ENCODE measurements at places on chromosomes 5 and 9. TPM values are rescaled to one million over a fixed set of nuclear protein-coding genes. Genes with fewer than 3 reads are reported as not detected.

LCN10 gene
- not detected for total RNA-seq

DMXL1 gene
- total RNA-seq, result 16.0 TPM

LCN12 gene
- total RNA-seq, result 0.55 TPM

TTC16 gene
- total RNA-seq, result not detected

GPR150 gene
- total RNA-seq, result not detected

DNA sequence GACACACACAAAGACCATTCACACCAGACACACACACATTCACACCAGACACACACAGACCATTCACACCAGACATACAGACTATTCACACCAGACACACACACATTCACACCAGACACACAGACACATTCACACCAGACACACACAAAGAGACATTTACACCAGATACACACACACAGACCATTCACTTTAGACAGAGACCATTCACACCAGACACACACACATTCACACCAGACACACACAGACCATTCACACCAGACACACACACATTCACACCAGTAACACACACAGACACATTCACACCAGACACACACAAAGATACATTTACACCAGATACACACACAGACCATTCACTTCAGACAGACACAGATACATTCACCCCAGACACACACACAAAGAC is 29.0 kb upstream of the FCN1 start:
- no peak for DNase-seq

GRCh38 chr9:128396970-128397613 is 23.6 kb upstream of the CERCAM start:
- no peak for DNase-seq

DNA sequence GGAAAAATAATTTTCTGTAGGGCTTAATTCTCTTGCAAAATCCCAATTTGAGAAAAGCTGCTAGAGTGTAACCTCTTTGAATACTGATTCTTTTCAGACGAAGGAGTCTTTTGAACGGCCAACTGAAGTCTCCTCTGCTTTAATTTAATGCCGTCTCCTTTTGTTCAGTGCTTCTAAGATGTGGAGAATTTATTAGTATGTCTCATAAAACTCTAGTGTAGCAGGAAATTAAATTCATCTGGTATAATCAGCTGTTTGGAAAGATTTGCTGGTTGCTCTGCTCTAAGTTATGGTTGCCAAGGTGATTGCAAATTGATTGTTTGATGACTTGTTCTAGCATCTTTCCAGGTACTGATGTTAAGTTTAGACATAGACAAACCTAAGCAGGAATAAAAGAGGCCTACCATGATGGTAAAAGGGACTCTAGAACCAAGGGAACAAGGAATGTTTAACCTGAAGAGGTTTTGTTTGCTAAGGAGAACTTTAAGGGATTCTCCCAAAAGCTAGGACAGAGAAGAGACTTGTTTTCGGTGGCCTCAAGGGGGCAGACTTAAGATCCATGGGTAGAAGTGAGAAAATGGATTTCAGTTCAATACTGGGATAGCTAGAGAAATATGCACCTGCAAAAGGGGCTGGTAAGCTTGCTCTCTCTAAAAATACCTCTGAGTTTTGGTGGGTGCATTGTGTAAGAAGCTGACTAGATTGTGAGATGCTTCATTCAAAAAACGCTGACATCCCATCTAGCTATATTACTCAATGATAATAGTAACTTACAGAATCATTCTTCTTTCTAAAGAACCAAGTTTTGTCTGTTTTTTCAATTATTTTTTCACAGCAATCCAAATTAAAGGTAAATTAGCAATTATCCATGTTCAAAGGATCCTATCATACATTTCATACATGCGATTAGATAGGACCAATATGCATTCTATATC is 5.7 kb upstream of the ADRB2 start:
- DNase-seq, result peak; percentile 84

- DNase-seq, result peak; percentile 58
Observed at GRCh38 chr9:114906922-114907571, 23.3 kb downstream of the TNFSF8 start.

GRCh38 chr5:1565737-1566734 is 42.3 kb upstream of the LPCAT1 start:
- no peak for DNase-seq

- DNase-seq, result no peak
Observed at GRCh38 chr5:169243651-169244422, 57.1 kb downstream of the SLIT3 start.

GRCh38 chr9:29701559-29701958 is 2128.3 kb upstream of the C9orf72 start:
- no peak for DNase-seq

DNA sequence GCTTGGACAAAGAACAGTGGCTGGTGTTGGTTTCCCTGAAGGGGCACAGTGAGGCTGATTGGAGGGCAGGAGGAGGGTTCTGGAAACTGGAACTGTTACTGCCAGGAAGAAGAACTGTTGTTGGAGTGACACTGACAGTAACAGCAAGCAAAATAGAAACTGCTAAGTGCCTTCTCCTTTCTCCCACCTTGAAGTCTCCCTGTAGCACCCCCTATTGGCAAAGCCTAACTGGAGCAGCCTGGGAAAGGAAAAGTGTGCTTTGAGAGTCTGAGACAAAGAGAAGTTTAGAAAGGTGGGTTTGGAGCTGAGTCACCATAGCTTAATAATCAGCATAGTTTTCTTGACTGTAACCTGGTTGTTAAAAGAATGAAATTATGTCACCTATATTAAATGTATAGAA is 2.5 kb upstream of the TMEM174 start:
- peak; percentile 36 for DNase-seq

DNA sequence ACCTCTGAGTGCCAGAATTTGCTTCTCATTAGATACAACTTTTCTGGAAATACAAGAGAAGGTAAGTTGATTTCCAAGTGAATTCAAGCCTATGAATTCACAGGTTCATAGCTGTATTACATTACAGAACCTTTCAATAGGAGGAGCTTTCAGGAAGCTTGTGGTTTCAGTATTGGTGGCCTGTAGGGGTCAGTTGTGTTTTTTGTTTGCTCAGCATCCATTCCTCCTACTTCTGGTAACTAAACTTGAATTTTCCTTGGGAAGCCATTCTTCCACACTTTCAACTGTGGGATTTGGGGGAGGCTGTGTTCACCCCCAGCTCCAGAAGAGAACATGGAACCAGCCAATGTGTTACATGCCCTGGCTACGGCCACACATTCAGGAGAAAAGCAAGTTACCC is 5.6 kb upstream of the CYSTM1 start:
- peak; percentile 42 for DNase-seq

GRCh38 chr5:176153741-176154140 is 84.5 kb upstream of the SIMC1 start:
- DNase-seq, result no peak

- no peak for DNase-seq
Observed at GRCh38 chr9:74498621-74499095, 1.5 kb downstream of the RORB start.

DNA sequence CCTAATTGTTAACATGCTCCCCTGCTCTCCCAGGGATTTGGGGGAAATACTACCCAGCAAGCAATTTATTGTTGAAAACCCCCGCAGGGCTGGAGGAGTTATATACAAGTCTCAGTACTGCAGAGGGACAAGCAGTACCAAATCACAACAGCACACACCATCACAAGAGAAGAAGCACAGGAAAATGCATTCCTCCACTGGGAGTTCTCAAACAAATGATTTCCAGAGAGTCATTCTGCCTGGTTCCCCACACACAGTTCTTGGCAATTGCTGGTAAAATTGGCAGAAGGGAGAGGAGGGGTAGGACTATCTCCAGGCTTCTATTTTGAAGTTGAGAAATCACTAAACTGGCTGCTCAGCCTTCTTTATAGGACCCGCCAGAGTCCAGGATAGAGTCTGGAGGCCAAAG is 16.8 kb downstream of the SIL1 start:
- DNase-seq, result no peak

DNA sequence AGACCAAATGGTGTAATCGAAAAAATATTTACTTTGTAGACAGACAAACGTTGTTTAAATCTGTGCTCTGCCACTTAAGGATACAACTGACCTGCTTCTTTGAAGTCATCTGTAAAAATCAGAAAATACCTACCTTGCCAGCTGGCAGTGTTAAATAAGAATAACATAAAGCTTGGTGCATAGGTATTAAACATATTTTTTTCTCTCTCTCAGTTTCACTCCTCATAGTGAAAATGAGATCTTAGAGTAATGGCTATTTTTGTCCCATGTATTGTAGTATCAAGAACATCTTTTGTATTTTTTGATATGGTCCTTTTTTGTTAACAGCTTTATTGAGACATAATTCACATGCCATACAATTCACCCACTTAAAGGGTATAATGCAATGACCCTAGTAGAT is 17.9 kb upstream of the RANBP17 start:
- DNase-seq, result no peak

GRCh38 chr9:122816163-122816867 is 12.1 kb downstream of the PDCL start:
- no peak for DNase-seq

DNA sequence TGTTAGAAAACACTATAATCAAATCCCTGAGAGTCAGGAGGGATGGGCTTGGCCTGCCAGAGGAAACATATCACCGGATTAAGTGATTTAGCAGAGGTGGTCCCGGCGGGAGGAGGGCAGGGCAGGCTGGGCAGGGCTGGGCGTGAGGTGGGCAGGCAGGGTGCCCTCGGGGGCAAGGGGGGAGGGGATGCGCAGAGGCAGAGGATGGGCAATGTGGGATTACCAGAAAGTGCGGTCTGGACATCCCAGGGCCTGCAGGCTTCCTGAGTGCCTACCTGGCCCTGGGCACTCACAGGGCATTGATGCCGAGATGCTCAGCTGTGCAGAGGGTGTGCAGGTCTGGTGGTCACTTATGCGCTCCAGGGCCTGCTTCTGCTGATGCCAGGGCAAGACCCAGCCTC is 115.2 kb downstream of the ADAMTS2 start:
- DNase-seq, result no peak

GRCh38 chr5:150801117-150801927 is 22.8 kb downstream of the SMIM3 start:
- peak; percentile 82 for DNase-seq

DNA sequence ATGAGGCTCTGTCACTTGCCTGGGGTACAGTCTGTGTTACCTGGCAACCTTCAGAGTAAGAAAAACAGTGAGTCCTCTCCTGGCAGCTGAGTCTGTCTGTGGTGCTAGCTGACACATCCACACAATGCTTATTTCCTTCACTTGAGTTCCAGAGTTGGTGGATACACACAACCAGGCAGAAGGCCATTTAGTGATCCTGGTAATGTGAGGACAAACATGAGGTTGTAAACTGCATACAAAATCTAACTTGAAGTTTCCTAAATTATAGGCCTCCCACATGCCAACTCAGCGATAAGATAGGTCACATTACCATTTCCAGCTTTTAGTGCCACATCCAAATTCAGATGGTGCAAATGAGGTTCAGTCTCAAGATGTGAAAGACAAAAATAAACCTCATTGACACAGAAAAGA is 125.5 kb downstream of the DCP2 start:
- DNase-seq, result no peak

DNA sequence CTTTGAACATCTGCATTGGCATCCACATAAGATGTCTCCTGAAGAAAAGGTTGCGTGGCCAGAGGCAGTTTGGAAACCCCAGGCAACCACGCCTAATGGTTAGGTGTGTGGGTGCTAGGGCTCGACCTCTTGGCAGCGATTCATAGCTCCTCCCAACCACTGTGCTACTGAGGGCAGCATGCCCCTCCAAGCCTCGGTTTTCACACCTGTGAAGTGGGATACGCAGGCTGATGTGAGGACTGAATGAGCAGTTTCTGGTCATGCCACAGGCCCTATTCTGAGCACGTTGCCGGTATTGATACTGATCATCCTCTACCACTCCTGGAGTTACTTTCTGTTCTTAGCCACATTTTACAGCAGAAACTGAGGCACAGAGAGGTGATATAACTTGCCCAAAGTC is 19.1 kb downstream of the NDST1 start:
- DNase-seq, result no peak

- peak; percentile 7 for DNase-seq
Observed at GRCh38 chr5:38751103-38751502, 94.7 kb upstream of the OSMR start.

GRCh38 chr9:20227166-20227874 is 395.0 kb downstream of the MLLT3 start:
- no peak for DNase-seq

GRCh38 chr9:6557883-6558616 is 87.5 kb downstream of the GLDC start:
- DNase-seq, result no peak

GRCh38 chr9:37596504-37596903 is 4.1 kb upstream of the TOMM5 start:
- peak; percentile 22 for DNase-seq

DNA sequence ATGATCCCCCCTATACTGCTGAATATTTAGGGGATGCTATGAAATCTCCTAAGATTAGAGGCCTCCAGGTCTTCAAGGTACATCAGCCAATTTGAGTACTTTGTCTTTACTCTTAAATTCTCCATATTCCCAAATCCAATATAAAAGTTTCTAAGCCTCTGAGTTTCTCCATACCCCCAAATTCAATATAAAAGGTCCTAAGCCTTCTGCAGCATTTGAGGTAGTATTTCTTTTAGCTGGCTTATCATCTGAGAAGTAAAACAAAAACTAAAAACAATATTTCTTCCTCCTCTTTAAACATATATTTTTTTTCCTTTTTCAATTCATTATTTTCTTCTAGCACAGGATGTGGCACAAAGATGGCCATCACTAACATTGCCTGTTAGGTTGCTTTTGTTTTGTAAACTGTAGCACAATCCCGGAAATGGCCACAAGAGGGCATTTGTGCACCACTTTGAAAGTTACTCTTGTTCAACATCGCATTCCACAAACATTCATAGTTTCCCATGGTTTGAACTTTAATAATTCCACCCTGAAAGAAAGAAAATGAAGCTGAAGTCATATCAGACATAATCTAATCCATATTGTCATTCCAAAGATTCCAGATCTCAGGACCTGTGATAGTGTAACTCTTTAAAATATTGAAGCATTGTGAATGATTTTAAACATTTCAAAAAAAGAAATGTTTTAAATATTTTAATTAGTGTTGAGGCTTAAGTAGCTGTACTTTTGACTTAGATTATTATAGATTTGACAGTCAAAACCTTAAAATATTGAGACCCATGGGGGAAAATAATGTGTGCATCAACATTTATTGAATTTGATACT is 21.0 kb upstream of the SCGB3A2 start:
- peak; percentile 95 for DNase-seq

DNA sequence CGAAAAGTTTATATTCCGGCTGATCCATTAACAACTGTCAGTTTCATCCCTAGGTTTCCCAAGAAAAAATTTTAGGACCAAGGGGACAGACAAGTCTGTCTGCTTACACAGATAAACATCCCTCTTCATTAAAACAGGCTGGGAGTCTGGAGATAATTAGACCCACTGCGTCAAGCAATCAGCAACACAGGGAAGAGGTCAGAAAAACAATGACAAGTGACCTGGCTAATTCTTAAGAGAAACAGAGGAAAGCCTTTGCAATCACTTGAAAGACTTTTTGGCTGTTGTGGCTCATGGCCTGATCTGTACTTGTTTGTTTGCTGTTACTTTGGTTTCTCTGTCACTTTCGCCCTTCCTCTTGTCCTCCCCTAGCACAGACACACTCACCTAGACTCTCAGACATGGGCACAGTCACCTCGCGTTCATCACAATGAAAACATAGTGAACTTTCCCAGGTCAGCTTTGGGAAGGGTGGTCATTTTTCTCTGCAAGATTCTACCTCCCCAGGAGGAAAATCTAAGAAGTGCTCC is 2.9 kb upstream of the CCDC192 start:
- no peak for DNase-seq
